ENCODE measurements at places on chromosomes 2 and 18.
A peak's percentile ranks its signal among the peaks of the same experiment; 100 is the strongest.

GRCh38 chr2:197052356-197052755, 125.8 kb upstream of the PGAP1 start:
- DNase-seq: peak; percentile 85

DNA sequence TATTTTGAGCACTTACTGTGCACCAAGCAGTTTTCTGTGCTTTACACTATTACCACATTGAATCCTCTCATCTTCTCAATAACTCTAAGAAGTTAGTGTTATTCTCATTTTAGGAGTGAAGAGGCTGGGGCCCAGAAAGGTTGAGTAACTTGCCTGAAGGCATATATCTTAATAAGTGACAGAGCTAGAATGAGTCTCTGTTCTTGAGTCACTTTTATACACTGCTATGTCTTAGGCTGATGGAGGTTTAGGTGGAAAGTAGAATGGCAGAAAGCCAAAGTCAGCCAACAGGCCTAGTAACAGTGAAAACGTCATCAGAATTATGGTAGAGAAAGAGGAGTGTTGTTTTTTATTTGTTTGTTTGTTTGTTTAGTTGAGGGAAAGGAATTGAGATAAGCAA, 27.9 kb upstream of the RPE start:
- no peak for DNase-seq

DNA sequence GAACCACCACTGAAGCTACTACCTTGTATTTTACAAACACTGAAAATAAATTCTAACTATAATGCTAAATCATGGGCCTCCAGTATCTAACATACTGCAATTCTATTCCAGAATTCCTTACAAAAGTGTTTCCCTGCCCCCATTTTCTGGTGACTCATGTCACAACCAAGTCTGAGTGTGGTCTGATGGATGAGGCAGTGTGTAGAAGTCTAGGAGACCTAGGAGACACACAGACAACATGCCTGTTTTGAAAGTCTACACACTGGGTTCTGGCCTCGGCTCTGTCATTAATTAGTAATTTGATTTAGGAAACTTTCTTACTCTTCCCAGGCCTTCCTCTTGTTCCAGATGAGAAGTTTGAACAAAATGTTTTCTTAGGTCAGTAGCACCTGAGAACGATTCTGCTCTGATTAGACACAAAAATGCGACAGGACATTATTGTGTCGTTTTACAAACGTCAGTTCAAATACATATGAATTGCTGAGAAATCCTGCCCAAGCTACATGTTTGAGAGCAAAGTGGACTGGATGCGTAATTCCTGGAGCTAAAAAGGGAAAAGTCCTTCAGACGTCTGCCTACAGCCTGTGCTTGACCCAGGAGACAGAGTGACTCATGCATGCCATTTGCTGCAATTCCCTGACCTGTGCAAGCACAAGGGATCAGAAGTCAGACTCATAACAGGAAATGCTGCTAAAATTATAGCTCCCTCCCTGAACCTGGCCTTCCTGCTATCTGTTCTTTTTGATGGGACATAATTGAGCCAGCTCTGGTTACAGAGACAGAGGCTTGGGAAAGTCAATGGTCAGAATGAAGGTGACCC, 494.4 kb downstream of the SOX11 start:
- DNase-seq: no peak

GRCh38 chr2:112006076-112006410, 49.0 kb upstream of the TMEM87B start:
- no peak for DNase-seq

GRCh38 chr2:16155766-16156165, 215.4 kb downstream of the MYCN start:
- DNase-seq: no peak

DNA sequence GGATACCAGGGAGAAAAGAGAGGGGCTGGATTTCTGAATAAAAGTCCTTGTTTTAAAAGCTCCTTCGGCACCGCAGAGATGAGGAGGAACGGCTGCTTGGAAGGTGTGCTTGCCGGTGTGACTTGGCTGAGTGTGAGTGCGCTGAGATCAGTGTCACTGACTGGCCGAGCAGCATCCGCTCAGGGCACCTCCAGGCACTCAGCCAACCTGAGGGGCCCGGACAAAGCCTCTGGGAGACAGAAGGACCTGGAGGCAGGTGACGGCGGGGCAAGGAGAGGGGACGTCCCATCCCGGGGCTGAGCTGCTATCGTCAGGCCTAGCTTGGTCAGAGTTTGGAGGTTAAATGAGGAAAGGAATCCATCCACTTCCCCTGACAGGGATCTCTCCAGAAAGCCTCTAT, 16.8 kb upstream of the ALLC start:
- no peak for DNase-seq

DNA sequence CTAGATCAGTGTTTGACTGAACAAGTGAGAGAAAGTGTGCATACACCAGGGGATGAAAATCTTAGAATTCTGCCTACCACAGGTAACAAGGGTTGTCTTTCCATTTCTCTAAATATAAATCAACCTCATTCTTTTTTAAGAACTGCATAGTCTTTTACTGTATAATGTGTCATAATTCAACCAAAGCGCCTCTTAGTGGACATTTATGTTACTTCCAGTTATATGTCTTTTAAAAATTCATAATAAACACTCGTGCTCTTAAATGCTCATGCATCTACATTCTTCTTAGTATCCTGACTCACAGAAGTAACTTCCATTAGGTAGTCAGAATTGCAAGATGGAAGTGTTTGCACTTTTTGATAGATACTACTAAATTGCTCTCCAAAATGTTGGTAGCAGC, 76.2 kb downstream of the CHRNA1 start:
- DNase-seq: peak; percentile 46

GRCh38 chr2:15725101-15725781, 133.6 kb downstream of the DDX1 start:
- no peak for DNase-seq

DNA sequence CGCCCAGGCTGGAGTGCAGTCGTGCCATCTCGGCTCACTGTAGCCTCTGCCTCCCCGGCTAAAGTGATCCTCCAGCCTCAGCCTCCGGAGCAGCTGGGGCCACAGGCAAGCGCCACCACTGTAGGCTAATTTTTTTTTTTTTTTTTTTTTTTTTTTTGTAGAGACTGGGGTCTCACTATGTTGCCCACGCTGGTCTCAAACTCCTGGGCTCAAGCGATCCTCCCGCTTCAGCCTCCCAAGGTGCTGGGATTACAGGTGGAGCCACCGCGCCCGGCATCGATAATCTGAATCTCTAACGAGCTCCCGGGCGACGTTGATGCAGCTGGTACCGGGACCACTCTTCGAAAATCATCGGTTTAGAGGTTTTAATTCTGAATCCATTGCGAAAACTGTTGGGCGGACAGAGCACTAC, 520 bp upstream of the CYP20A1 start:
- no peak for DNase-seq

DNA sequence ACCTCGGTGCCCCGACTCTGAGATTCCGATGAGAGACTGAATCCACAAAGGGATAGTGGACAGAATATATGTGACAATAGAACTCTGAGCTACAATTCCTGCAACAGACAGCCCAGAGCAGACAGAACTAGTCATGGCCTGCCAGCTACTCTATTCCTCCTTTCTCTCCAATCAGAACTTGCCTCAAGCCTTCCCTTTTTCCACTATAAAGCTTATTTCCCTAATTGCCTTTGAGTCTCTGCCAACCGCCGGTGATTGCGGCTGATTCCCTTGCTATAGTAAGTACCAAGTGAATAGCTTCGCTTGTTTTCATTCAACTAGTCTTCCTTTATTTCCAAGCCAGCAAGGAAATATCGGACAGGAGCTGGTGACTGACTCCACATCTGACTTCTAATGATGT, 96.8 kb downstream of the DSC3 start:
- no peak for DNase-seq

GRCh38 chr2:9767656-9768281, 75.5 kb upstream of the TAF1B start:
- DNase-seq: no peak

DNA sequence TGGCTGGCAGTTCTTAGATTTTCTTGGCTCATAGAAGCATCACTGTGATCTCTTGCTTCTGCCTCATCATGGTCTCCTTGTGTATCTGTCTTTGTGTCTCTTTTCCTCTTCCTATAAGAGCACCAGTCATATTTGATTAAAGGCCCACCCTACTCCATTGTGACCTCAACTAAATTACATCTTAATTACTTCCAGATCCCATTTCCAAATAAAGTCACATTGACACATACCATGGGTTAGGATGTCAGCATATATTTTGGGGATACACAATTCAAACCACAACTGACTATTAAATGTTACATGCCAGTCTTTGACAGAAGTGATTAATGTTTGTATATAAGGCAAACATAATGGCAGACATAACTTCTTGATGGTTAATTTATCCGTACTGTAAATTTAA, 27.3 kb upstream of the TMX3 start:
- DNase-seq: no peak
